AG08395 (cell line): ENCODE measurements at places on chromosomes 11 and 22.

DNA sequence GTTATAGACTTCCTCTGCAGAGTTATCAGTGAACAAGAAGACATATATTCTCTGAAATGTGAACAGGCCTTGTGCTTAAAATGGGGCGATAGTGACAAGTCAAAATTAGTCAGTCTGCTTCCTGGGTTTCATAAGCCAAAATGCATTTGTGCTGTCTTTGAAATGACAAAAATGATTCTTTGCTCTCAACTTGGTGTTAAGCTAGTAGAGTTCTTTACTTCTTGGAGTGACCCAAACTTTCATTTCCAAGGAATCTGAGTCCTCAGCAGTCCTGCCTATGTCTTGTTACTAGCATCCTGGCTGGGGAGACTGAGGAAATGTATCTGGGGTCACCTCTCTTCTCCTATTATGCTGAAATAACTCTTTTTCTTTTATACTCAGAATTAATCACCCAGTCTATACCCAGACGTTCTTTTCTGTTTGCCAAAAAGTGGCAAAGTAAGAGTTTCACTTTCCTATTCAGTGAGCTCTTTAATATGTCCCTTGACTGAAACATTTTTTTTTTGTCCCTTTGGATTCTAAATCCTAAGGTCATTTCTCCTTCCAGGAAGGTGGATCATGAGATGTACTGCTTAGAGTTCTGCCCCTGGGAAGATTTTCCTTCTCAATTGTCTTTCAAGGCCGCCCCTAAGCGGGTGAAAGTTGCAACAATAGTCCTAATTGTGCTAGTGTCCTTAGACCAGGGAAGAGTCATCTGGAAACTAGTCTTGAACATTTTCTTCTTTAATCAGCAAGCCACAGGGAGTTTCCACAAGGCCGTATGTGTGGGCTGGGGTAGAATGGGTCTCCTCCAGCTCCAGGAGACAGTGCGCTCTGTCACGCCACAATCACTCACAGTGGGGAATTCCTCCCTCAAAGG, 53.0 kb upstream of the RDX start:
- peak; percentile 11 for DNase-seq

- DNase-seq, result peak; percentile 44
Measured at GRCh38 chr11:58575377-58576020, at the start of gene LPXN. TSS of gene LPXN (minus strand) at chr11:58575856. CDS start at chr11:58575772, 84 bp downstream.

- DNase-seq, result no peak
Measured at GRCh38 chr22:46513908-46514550, 23.4 kb downstream of the CELSR1 start.

DNA sequence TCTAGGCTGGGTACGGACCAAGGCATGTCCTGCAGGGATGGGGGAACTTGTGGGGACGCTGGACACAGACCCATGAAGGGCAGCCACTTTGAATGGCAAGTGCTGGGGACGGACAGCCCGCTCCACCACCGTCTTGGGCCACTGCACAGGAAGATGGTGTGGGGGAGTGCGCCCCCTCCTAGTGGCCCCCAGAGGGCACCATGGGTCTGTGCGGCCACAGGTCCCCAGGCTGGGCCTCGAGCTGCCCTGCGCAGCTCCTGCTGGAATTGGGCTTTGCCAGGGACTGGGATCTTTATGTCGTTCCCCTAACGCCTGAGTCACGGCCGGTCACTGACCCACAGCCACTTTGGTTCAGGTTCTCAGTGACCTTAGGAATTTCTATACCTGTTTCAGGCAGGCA, 44.4 kb downstream of the NAT10 start:
- DNase-seq, result peak; percentile 41

GRCh38 chr11:96014217-96014616, 90.3 kb upstream of the MTMR2 start:
- DNase-seq, result peak; percentile 72

- no peak for DNase-seq
Measured at GRCh38 chr11:29484548-29484947, 532.3 kb downstream of the KCNA4 start.

DNA sequence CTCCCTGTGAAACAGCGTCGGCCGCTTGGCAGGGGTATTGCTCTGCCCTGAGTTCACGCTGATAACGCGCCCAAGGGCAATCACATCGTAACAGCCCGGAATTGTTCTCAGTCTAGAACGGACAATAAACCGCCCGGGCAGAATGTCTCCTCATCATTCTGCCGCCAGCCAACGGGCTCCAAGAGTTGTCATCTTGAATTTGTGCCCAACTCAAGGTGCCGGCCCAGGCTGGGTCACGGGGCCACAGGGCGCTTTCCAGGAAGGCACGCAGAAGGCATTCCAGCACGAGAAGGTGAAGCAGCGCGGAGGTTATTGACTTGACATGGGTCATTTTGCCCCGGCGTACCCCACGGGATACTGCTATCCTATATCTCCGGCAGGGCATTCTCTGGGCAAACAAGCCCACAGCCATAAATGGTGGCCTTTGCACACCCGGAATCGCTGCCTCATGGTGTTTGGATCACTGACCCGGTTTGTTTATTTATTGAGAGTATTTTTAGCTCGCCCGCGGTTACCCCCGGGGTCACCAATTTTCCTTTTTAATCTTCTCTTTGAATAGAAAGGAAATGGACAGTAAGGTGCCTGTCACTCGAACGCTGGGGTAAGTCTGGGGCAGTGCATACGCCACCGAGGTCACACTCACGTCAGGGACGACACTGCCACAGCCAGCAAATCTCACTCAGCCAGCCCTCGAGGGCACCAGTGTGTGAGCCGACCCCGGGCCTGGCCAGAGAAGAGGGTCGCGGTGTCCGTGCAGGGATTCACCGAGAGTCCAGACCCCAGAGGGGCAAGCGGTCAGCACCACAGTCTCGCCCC, 72.4 kb upstream of the FGF3 start:
- no peak for DNase-seq

- no peak for DNase-seq
Measured at GRCh38 chr11:57174656-57175055, 7.1 kb upstream of the LRRC55 start.

- no peak for DNase-seq
Measured at GRCh38 chr11:34915136-34916014, 804 bp downstream of the APIP start.

- DNase-seq, result no peak
Measured at GRCh38 chr11:68978626-68978930, 2.2 kb downstream of the MRGPRD start.

- no peak for DNase-seq
Measured at GRCh38 chr11:76554767-76555166, 109.9 kb downstream of the EMSY start.

DNA sequence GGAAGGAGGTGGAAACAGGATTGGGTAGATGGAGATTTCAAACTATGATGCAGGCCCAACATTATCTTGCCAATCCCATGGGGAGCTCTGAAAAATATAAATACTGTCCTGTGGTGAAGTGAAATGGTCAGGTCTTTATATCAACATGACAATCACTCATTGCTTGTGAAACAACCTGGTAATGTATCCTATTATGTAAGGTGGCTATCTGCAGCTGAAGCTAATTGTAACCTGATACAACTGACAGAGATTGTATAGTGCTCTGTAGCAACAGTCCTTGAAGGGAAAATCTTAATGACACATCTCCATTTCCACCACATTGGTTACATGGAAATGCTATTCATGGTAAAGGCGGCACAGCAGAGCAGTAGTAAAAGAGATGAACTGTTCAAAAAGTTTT, 20.7 kb upstream of the CHORDC1 start:
- DNase-seq, result no peak

DNA sequence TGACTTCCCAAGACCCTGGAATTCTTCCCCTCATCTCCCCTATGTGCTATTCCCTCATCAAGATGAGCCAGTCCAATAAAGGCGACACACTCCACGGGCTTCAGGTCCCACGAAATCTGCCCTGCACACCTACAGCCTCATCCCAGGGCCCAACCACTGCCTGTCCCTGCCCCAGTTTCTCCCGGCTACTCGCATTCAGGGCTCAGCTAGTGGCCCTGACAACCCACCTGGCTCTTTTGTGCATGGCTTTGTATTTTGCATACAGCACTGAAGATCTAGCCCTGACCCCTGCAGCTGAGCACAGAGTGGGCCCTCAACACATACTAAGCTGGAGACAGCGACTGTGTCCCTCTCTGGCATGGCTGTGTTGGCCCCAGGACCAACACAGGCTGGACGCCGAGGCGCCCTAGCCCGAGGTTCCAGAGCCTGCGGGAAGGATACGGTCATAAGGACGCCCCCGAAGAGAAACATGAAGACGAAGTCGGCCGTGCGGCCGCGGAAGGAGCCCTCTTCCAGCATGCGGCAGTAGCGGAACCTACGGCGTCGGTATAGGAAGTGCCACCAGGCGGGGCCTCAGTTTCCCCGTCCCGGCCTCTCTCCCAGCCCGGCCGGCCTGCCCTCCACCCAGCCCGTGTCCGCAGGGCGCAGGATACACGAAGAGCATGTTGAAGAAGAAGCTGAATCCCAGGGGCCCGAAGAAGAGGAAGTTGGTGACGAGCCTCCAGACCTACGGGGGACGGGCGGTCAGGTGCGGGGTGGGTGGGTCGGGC, 710 bp downstream of the DERL3 start:
- no peak for DNase-seq

GRCh38 chr22:19903031-19903430, 38.5 kb upstream of the COMT start:
- DNase-seq, result no peak

DNA sequence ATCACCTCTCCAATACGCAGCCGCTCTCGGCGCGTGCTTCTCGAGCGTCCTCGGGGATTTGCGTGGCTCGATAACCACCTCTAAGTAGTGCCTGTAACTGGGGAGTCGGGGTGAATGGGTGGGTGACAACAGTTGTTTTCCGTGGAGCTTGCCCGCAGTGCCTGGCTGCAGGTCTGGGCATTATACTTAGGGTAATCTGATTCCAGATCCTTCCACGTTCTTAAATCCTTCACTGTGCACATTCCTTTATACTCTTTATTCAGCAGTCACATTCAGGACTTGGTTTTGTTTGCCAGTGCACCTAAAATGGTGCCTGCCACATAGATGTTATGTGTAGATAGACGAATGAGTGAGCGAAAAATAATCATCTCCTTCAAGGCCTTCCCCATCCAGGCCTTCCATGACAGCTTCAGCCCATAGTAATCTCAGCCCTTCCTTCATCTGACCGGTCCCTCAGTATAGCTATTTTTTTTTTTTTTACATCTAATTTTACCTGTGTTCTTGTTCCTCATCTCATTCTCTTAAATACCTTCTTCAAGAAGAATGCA, 602 bp downstream of the NAT10 start:
- DNase-seq, result peak; percentile 31

GRCh38 chr22:44759430-44760310, 7.3 kb downstream of the ARHGAP8 start:
- DNase-seq, result no peak

GRCh38 chr11:12719221-12719620, 45.0 kb downstream of the TEAD1 start:
- DNase-seq, result no peak

- DNase-seq, result no peak
Measured at GRCh38 chr11:47247502-47247901, 1.1 kb downstream of the ACP2 start.

- DNase-seq, result no peak
Measured at GRCh38 chr22:43128928-43129424, 14.2 kb downstream of the MCAT start.

- DNase-seq, result no peak
Measured at GRCh38 chr11:96088914-96089313, 165.0 kb upstream of the MTMR2 start.

DNA sequence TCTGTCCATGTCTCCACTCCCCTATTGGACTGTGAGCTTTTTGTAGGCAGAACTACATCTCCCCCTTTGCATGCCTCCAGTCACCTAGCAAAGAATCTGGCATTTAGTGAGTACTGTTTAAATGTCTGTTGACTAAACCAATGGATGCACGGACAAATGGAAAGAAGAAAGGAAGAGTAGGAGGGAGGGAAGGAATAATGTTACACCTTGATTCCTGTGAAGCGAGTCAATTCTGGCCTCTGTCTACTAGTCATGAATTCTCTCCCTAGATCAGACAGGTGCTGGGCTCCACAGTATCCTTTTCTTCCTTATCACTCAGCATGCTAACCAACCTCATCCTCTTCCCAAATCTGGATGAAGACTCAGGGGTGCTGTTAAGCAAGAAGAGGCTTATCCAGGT, 33.6 kb downstream of the GALNT18 start:
- no peak for DNase-seq

- DNase-seq, result no peak
Measured at GRCh38 chr11:13061294-13061990, 52.3 kb downstream of the RASSF10 start.

- peak; percentile 84 for DNase-seq
Measured at GRCh38 chr22:29503811-29504372, 23.9 kb downstream of the NEFH start.

GRCh38 chr11:33935005-33935404, 43.1 kb upstream of the LMO2 start:
- DNase-seq, result no peak

- DNase-seq, result no peak
Measured at GRCh38 chr11:101482556-101483124, 101.2 kb downstream of the TRPC6 start.

DNA sequence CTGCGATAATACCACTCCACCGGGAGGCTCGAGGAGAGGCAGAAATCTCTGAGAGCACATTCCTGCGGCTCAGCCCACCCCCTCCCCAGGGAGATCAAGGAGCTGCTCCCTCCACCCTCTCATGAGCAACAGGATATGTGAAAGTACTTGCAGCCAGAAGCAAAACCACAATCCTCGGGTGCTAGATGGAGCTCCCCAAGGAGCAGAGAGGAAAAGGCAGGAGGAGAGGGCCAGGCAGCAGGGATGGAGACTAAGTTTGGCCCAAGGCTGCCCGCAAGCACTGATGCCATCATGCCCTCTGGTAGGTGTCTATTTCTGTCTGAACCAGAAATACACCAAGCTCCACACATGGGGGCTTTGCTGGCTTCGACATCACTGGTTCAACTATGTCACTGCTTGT, 22.3 kb downstream of the VPS37C start:
- peak; percentile 78 for DNase-seq

GRCh38 chr11:105840391-105840790, 181.6 kb downstream of the MSANTD4 start:
- no peak for DNase-seq

- DNase-seq, result no peak
Measured at GRCh38 chr11:115911613-115912346, 407.6 kb upstream of the CADM1 start.
